ENCODE measurements at places on chromosomes 5 and 9. TPM values are rescaled to one million over a fixed set of nuclear protein-coding genes. Genes with fewer than 3 reads are reported as not detected.

GRCh38 chr5:35543408-35543807, 74.3 kb upstream of the SPEF2 start:
- peak; percentile 11 for DNase-seq

- no peak for DNase-seq
These were observed 67.9 kb downstream of the PTPN3 start for GRCh38 chr9:109430231-109430630.

- no peak for DNase-seq
These were observed 57.9 kb downstream of the FAM78A start for GRCh38 chr9:131218370-131218769.

DNA sequence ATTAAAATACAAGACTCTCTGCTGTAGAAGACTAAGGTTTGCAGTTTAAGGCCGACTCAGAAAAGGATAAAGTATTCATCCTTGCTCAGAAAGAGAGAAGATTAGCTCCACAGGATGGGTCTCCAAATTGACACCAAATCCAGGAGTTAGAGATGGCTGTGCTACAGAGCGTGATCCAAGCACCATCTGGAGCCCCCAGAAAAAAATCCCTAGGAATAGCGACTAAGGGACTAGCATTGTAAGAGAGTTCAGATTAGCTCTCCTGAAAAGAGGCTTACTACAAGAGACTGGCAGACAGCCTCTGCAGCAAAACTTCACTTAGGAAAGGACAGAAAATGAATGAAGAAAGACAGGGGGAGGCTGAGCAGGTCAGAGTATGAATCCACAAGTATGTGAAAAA, 3.7 kb downstream of the SIL1 start:
- DNase-seq, result no peak

DNA sequence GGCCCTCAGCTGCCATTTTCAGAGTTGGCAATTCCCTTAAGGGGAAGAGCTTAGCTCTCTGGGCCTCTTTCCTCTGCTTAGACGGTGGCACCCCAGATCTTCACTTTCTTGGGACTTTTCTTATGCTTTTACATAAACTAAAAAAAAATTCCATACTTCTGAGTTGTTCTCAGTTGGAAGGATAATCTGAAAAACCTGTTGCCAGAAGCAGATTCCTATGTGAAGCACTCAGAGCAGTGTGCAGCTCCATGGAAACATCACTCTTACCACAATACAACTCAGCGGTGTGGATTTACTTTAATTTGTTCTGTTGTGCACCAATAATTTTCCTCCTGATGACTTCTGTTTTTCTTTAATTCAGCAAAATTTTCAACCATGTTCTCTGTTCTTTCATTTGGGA, 44.1 kb upstream of the MROH2B start:
- DNase-seq, result no peak

NADK2 gene
- total RNA-seq, result 37.1 TPM

GRCh38 chr9:121748074-121748473, 96.6 kb downstream of the DAB2IP start:
- DNase-seq, result no peak

DNA sequence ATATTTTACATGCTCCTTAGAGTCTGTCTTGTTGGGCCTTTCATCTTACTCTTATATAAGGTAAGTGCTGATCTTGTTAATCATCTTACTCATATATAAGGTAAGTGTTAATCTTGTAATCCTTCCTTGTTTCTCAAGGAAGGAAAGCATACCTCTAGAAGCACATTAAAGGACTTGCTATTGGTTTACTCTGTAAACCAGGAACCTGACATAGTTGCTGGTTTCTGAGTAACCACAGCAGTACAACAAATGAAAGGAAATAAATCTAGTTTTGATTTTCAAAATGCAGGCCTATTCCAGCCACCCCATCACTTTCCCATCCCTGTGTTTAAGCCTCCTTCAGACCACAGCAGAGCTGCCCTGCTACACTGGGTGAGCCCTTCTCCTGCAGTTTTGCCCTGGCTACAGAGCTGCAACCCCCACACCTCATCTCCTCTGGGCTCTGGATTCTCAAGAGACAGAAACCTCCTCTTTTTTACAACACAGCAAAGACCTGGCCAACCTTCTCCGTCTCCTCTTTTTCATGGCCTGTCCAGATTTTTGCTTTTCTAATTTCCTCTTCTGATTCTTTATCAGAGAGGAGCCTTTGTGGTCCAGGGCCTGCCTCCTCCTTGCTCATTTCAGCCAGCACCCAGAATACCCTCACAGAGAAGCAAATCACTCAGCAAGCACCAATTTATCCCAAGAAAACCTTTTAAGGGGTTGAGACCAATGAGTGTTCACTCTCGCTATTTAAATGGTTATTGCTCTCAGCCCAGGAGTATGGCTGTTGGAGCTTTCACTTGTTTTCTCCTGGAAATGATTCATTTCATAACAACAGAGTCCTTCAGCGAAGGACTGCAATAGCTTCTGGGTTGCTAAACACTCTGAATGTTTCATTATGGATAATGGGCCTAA, 103.2 kb downstream of the FSTL4 start:
- no peak for DNase-seq

FAM81B gene
- total RNA-seq, result not detected

Measured in A673 (cell line).